ENCODE measurements at places on chromosomes 6 and 20.

GRCh38 chr6:169185011-169185521, 68.6 kb downstream of the THBS2 start:
- DNase-seq: no peak

DNA sequence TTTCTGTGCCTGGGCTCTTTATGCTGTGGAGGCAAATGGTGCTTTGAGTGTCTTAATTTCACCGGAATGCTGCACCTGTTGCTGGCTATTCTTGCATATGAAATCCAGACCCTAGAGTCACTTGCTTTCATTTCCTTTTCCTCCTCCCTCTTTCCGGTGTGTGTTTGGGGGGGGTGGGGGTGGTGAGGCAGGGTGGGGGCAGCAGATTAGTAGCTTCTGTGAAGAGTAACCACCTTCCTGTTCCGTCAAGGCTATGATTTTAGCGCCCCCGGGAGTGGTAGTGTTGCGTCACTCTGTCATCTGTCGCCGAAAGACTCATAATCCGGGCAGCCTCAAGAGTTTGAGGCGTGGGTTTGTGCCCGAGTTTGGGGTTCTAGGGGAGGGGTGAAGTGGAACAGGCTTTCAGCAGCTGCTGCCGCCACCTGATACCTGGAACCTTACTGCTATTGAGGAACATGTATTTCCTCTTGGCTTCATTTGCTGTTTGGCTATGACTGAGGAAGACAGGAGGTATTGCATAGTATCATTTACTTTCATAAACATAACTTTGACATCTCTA, 49.1 kb downstream of the UTRN start:
- no peak for DNase-seq

GRCh38 chr6:485655-486170, 94.2 kb downstream of the IRF4 start:
- no peak for DNase-seq

GRCh38 chr20:12967932-12968331, 40.8 kb upstream of the SPTLC3 start:
- no peak for DNase-seq

DNA sequence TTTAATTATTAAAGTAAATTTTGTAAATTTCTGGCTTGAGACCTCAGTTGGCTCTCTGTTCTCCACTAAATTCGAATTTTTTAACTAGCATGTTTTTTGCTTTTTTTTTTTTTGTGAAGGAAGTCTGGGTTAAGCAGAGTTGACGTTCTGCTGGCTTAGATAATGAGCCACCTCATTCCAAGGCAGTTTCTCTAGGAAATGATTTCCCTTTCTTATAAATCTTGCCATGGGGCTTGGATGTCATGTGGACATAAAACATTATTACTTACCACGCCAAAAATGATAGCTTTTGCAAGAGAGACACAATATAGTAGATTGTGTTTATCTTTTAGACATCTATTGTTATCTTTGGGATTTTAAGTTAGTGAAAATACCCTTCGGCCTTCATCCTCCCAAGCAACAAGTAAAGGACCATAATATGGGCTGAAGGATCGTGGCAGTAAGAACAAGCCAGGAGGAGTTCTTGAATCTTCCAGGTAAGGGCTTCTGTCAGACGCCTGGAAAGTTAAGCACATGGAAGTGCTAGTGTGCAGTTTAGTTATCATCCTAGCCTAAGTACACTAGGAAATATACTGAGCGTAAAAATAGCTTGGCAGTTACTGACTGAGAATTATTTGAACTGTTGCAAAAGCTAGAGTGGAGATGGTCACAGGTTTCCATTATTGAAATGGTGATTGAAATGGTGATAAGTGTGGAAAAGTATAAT, 30.7 kb downstream of the ADGRG6 start:
- DNase-seq: no peak

- peak; percentile 69 for DNase-seq
Measured at GRCh38 chr20:35600993-35601973, 14.3 kb upstream of the SPAG4 start.

GRCh38 chr20:17612287-17612991, 42.6 kb downstream of the DSTN start:
- no peak for DNase-seq

- no peak for DNase-seq
Measured at GRCh38 chr6:14987490-14987889, 258.4 kb upstream of the JARID2 start.

- DNase-seq: no peak
Measured at GRCh38 chr6:157909282-157909664, 72.4 kb upstream of the SYNJ2 start.

DNA sequence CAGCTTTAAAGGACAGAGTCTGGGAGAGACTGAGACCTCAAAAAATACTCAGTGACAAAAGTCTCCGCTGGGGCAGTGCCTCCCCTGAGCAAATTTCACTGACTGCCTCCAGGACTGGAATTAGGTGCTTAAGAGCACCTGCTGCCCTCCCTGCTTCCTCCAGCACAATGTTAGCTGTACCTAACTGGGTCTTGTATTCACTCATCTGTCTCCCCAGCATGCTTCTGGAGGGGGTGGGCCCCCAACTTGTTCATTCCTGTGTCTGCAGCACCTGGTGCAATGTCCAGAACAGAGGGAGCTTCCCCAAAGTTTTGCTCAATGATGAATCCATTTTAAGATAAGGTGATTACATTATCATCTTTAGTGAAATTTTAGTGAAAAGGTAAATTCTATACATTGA, 650.7 kb downstream of the KIF16B start:
- DNase-seq: no peak

All from activated T-helper 1 cell treated with anti-CD3 and anti-CD28 coated beads, Interleukin-2, amount 50 U/mL, for 16 hours (primary cell).